ENCODE measurements at places on chromosomes 1 and 21.
A peak's percentile ranks its signal among the peaks of the same experiment; 100 is the strongest.

DNA sequence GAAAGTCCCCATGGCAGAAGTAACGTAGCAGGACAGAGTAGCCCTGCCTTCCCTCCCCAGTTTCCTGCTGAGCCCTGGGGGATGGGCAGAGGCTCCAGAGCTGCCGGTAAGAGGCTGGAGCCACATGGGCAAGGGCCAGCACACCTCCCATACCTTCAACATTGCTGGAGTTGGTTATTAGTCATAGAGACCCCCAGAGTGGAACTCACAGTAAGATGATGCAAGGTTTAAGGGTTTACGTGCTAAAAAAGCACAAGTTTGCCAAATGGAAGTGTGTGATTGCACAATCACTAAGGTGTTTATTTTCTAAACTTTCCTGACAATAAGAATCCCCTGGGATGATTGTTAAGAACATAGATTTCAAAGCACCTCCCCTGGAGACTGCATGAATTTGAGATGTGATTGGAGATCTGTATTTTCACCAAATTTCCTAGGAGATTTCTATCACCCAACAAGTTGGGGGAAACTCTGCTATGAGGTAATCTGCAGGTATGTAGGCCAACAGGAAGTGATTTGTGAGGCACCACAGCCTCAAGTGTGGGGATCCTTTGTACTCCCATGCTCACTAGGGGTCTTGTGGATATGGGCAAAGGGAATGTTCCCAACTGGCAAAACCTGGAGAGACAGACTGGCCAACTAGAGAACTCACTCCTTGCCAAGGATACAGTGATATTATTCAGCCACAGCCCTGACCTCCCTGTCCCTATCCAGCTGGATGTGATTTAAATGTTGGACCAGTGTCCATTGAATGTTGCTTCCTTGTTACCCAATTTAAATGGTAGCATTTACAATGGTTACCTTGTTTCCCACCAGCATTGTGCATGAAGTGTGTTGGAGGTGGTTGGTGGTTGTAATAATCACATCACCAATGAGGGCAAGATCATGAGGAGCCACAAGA is 37.1 kb upstream of the CSF1 start:
- DNase-seq = no peak

DNA sequence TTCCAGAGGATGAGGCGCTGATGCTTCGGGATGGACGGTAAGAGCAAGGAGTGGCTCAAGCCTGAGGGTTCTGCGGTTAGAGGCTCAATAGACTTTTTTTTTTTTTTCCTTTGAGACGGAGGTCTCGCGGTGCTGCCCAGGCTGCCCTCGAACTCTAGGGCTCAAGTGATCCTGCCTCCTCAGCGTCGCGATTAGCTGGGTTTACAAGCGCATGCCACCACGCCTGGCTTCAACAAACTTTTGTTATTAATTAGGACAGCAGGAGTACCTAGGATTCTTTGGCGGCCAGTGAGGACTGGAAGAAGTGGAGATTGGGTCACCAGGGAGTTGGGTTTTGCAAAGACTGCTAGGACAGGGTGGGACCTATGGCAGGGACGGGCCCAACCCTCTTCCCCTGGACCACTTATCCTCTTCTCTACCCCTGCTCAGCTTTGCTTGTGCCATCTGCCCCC is 587 bp downstream of the SCNM1 start:
- DNase-seq = peak; percentile 13

- DNase-seq = peak; percentile 7
Observed at GRCh38 chr1:195415584-195415983, 1192.7 kb downstream of the KCNT2 start.

- DNase-seq = no peak
Observed at GRCh38 chr1:200895801-200896530, 1.3 kb downstream of the INAVA start.

GRCh38 chr1:18043871-18044270 is 63.7 kb upstream of the IGSF21 start:
- no peak for DNase-seq

GRCh38 chr1:171800342-171800741 is 18.9 kb downstream of the METTL13 start:
- no peak for DNase-seq

GRCh38 chr1:224502459-224503160 is 68.0 kb upstream of the WDR26 start:
- no peak for DNase-seq

DNA sequence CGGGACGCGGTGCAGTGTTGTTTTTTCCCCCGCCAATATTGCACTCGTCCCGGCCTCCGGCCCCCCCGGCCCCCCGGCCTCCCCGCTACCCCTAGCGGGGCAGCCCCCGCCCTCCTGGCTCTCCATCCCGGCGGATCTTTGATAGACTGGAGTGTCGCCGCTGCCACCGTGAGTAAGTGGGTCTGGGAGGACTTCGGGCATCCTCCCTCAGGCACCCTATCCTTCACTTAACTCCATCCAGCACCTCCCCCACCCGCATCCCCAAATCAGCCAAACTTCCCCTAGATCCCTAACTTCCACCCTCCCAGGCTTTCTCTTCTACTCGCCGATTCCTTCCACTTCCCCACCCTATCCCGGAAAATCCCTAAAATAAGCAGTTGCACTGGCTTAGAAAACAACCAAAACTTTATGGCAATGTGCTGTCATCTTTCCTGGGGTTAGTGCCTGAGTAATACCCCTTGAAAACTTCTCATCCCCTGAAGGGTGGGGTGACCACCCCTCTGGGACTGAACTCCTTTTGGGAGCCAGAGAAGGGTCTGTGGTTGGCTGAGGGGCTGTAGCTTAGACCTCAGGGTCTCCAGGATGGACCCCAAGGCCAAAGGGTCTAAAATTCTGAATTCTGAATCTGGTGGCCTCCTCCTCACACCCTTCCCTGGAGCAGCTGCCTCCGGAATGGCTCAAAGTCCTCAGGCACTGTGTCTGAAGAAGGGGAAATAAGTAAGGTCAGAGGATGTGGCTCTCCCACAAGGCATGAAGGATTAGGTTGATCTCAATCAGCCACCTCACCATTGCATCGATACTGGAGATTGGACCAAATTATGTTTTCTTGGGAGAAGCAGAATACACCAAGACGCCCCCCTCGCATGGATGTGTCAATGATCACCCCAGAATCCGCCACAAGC is 12.2 kb downstream of the THBS3 start:
- no peak for DNase-seq

DNA sequence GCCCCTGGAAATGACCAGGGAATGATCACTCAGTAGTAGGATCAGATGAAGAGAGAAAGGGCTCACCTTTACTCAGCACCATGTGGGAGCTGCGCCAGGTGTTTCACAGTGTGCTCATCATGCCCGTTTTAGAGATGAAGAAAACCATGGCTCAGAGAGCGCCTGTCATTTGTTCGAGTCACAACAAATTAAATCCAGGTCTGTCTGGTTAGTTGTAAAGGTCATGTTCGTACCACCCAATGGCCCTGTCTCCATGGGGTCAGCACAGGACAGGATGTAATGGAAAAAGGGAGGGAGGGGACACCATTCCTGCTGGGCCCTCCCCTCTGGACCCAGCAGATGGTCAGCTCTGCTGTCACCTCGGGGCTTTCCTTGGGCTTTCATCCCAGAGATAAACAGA is 15.2 kb downstream of the KIRREL1 start:
- DNase-seq = no peak

DNA sequence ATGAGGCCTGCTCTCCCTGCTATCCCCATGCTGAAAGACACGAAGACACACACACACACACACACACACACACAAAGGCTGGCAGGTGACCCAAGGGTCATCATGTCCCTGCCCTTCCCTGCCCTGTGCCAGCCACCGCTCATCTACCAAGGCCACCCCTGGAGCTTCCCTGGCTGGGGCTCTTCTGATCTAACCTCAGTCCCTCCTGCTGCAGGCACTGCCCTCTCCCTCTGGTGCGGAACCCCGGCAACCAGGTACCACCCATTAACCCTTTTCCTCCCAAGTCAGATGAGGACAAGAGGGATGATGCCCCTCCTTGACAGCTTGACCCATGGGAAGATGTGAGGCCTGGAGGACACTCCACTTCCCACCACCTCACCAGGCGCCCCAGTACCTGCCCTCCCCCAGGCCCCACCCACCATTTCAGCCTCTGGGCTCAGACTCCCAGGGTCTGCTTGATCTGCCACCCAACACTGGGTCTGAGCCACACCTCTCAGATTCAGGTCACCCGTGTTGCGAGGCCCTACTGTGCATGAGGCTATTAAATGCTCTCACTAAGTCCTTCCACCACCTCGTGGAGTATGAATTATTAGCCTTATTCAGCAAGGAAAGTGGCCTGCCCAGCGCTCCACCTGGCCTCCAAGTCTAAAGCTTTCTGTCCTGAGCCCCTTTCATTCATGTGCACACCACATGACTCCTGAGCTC is 2.5 kb downstream of the SDC3 start:
- no peak for DNase-seq

All from inflammatory macrophage (primary cell).